ENCODE measurements at places on chromosomes 13 and 19. TPM values are rescaled to one million over a fixed set of nuclear protein-coding genes. Genes with fewer than 3 reads are reported as not detected.

DNA sequence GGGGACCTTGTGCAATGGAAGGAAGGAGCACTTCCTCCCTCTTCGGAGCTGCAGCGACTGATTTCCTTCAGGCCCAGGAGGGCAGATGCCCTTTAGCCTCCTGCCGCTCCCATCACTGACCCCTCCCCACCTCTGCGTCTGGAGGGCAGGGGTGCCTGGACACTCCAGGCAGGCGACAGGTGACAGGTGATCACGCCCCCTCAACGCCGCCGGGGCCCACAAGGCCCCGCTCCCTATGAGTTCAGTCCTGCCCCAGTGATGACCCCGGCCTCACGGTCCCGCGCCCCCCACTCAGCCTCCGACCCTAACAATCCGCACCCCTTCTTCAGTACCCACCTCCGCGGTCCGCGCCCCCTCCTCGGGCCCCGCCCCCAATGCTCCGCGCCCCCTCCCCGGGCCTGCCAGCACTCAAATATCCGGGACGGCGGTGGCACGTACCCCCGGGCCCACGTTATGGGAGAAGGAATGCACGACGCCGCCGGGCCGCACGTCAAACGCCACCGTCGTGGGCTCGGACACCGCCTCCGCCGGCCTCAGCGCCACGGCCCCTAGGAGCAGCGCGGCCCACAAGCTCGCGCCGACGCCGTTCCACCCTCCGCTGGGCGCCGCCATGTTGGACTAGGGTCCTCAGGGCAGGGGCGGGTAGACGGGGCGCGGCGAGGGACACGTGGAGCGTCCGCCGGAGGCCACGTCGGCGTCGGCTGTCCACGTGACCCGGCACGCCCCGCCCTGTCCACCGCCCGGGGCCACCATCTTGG, at the start of gene MYDGF:
TSS of gene MYDGF (minus strand) at position 620 of the 758 bp plus-strand sequence. CDS start at position 612, 8 bp downstream.
- peak within 1 kb of the TSS; percentile 85 for H3K4me3 ChIP-seq
- peak within 1 kb of the TSS; percentile 75 for H3K27ac ChIP-seq
- peak; percentile 97 for DNase-seq
- peaks cover 22% of the 10 kb centered on the region for H3K36me3 ChIP-seq

DNA sequence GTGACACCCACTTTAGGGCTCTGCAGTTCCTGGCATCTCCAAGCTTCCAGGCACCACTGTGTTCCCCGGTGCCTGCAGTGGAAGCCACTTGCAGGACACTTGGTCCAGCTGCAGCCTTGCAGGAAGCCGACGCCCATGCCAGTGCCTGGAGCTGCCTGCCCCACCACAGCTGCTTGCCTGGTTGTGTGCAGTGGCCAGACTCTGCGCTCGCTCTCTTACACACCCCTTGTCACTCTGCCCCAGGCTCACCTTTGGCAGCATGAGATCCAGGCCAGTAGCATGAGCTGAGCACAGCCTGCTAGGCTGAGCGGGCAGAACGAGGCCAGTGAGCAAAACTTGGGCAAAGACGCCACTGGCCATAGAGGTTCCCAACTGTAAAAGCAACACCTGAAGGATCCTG, 57.7 kb downstream of the SLITRK1 start:
- no peaks in the 10 kb centered on the region for H3K36me3 ChIP-seq
- H3K27me3 ChIP-seq, result no peaks in the 10 kb centered on the region
- H3K4me1 ChIP-seq, result no peaks in the 10 kb centered on the region
- no peak for DNase-seq
- H3K4me3 ChIP-seq, result no peak overlapping the region
- no peak overlapping the region for H3K27ac ChIP-seq

- H3K27ac ChIP-seq, result no peak overlapping the region
- H3K4me1 ChIP-seq, result no peaks in the 10 kb centered on the region
- no peak overlapping the region for H3K4me3 ChIP-seq
- H3K36me3 ChIP-seq, result no peaks in the 10 kb centered on the region
- peaks cover 70% of the 10 kb centered on the region for H3K27me3 ChIP-seq
Measured at GRCh38 chr13:78594456-78594975, 8.8 kb downstream of the POU4F1 start.

GRCh38 chr13:28505543-28506135, 10.7 kb upstream of the FLT1 start:
- H3K27me3 ChIP-seq, result peaks cover 7% of the 10 kb centered on the region
- H3K4me3 ChIP-seq, result no peak overlapping the region
- H3K27ac ChIP-seq, result peak overlapping the region; percentile 48
- H3K4me1 ChIP-seq, result peaks cover 11% of the 10 kb centered on the region
- no peak for DNase-seq

GRCh38 chr13:53074114-53074513, 45.5 kb downstream of the OLFM4 start:
- peaks cover 2% of the 10 kb centered on the region for H3K27me3 ChIP-seq
- H3K27ac ChIP-seq, result no peak overlapping the region
- no peak overlapping the region for H3K4me3 ChIP-seq
- H3K4me1 ChIP-seq, result no peaks in the 10 kb centered on the region

GRCh38 chr13:61664801-61665705, 249.4 kb upstream of the PCDH20 start:
- H3K27me3 ChIP-seq, result no peaks in the 10 kb centered on the region
- no peaks in the 10 kb centered on the region for H3K4me1 ChIP-seq
- no peak for DNase-seq
- no peak overlapping the region for H3K27ac ChIP-seq
- no peaks in the 10 kb centered on the region for H3K36me3 ChIP-seq

GRCh38 chr13:26568132-26568815, 10.8 kb downstream of the WASF3 start:
- DNase-seq, result no peak
- no peaks in the 10 kb centered on the region for H3K36me3 ChIP-seq
- H3K27me3 ChIP-seq, result peaks cover 22% of the 10 kb centered on the region
- H3K27ac ChIP-seq, result no peak overlapping the region

DNA sequence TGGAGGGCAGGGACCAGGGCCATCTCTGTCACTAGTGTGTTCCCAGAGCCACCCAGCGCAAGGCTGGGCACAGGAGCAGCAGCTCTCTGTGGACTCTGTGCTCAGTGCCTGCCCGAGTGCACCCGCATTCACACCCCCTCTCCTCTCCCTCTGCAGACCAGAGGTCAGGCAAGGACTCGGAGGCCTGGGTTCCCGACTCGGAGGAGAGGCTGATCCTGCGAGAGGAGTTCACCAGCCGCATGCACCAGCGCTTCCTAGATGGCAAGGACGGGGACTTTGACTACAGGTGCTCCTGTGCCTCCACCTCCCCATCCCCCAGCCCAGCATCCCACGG, 10.2 kb downstream of the CCDC97 start:
- H3K4me1 ChIP-seq, result peaks cover 21% of the 10 kb centered on the region
- no peak overlapping the region for H3K27ac ChIP-seq
- peaks cover 39% of the 10 kb centered on the region for H3K36me3 ChIP-seq
- DNase-seq, result no peak
- H3K4me3 ChIP-seq, result no peak overlapping the region

- H3K27ac ChIP-seq, result no peak overlapping the region
- H3K27me3 ChIP-seq, result peaks cover 15% of the 10 kb centered on the region
- no peak for DNase-seq
- H3K36me3 ChIP-seq, result peaks cover 18% of the 10 kb centered on the region
- H3K4me3 ChIP-seq, result peak overlapping the region; percentile 77
Measured at GRCh38 chr19:58450856-58451357, 515 bp upstream of the ZNF324B start.

DNA sequence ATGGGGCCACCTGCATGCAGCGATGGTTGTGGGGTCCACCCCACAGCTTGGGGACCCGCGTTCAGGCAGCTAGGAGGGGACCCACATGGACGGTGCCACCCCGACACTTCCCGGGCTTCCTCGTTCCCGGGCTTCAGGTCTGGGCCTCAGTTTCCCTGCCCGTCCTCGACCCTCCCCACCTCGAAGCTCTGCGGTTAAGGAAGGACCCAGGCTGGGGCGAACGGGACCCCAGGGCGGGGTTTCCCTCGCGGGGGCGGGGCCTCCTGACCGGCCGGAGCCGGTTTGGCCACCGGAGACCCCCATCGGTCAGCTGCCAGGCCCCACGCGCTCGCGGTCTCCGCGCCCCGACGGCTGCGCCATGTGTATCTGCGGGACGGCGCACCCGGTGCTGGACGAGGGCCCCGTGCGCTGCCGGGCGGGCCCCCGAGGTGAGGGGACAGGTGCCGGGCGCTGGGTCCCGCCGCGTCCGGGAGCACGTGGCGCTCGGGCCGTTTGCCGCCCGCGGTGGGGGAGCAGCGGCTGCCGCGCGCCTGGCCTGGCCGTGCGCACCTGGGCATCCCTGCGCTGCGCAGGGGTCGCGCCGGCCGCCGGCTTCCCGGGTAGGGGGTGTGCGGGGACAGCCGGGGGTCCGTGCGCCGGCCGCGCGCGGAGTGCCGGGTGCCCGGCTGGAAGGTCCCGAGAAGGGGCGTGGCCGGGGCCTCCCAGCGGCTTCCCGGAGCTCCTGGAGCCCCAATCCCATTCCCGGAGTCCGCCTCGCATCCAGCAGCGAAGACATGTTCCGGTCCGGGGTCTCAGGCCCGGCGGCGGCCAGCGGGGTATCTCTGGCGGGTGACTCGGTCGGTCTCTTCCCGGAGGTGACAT, 4.2 kb downstream of the ARHGAP45 start:
- H3K36me3 ChIP-seq, result peaks cover 53% of the 10 kb centered on the region
- H3K4me1 ChIP-seq, result peaks cover 52% of the 10 kb centered on the region
- no peaks in the 10 kb centered on the region for H3K27me3 ChIP-seq
- H3K4me3 ChIP-seq, result peak overlapping the region; percentile 51

DNA sequence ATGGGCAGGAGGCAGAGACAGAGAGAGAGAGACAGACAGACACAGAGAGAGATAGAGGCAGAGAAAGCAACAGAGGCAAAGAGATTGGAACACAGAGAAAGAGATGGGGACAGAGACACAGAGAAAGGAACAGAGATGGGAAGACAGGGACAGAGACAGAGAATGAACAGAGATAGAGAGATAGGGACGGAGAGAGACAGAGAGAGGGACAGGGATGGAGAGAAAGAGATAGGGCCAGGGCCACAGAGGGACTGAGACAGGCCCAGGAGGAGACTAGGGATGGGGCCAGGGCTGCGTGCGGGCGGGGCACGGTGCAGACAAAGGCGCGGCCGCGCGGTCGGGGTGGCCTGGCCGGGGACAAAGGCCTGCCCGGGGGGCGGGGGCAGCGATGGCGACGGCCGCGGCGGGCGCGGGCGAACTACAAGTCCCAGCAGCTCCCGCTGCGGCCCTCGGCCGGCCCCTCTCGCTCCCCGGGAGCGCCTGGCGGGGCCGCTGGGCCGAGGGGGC, at the start of gene ZNF358:
TSS of gene ZNF358 (plus strand) at position 459 of the 507 bp plus-strand sequence. CDS start 3,140 bp downstream, outside the sequence.
- no peaks in the 10 kb centered on the region for H3K36me3 ChIP-seq
- H3K4me1 ChIP-seq, result peaks cover 4% of the 10 kb centered on the region
- DNase-seq, result peak; percentile 69
- peak within 1 kb of the TSS; percentile 66 for H3K4me3 ChIP-seq
- peaks cover 12% of the 10 kb centered on the region for H3K27me3 ChIP-seq

- H3K4me3 ChIP-seq, result no peak overlapping the region
- H3K4me1 ChIP-seq, result peaks cover 2% of the 10 kb centered on the region
- no peak for DNase-seq
Measured at GRCh38 chr13:60227158-60227557, 63.4 kb upstream of the DIAPH3 start.

DNA sequence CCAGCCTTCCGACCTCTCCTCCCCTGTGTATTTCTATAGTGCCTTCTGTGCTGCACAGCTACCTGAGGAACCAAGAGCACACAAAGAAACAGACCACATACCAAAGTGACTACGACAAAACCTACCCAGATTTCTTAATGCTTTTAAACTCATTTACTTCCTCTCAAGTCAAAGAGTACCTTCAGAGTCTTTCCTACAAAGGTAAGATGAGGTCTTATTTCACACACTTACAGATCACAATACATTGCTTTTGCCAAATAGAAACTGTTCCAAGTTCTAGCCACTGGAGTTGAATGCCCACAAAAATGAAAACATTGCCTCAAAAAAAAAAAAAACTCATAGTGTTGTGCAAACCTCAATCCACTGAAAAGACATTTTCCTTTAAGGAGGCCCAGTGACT, 36.4 kb downstream of the TEX26 start:
- DNase-seq, result no peak
- H3K36me3 ChIP-seq, result no peaks in the 10 kb centered on the region
- peaks cover 36% of the 10 kb centered on the region for H3K27me3 ChIP-seq
- no peak overlapping the region for H3K27ac ChIP-seq

GRCh38 chr13:105008604-105009003, 1526.9 kb downstream of the EFNB2 start:
- H3K27ac ChIP-seq, result no peak overlapping the region
- DNase-seq, result no peak
- no peaks in the 10 kb centered on the region for H3K27me3 ChIP-seq
- no peaks in the 10 kb centered on the region for H3K4me1 ChIP-seq
- no peak overlapping the region for H3K4me3 ChIP-seq

ZNF98 gene
- total RNA-seq, result not detected

FCHO1 gene
- total RNA-seq, result 50.5 TPM

CEACAM8 gene
- not detected for total RNA-seq

NTF4 gene
- not detected for total RNA-seq

SIGLEC10 gene
- 0.48 TPM for total RNA-seq

ZNF491 gene
- 1.2 TPM for total RNA-seq

DIRAS1 gene
- total RNA-seq, result 0.33 TPM

SLAIN1 gene
- total RNA-seq, result 39.8 TPM

NR1H2 gene
- total RNA-seq, result 53.6 TPM

ZNF836 gene
- total RNA-seq, result 11.5 TPM

INSR gene
- 4.2 TPM for total RNA-seq

IGLON5 gene
- total RNA-seq, result 0.28 TPM

SELENOV gene
- not detected for total RNA-seq

FOXO1 gene
- 42.5 TPM for total RNA-seq

Data from activated CD4-positive, alpha-beta T cell treated with anti-CD3 and anti-CD28 coated beads for 36 hours (primary cell).